ENCODE measurements at places on chromosomes 6 and 20. TPM values are rescaled to one million over a fixed set of nuclear protein-coding genes. Genes with fewer than 3 reads are reported as not detected.

The KIF16B gene
- 95.0 TPM for total RNA-seq

The CCN2 gene
- 37.0 TPM for total RNA-seq

The GINS1 gene
- 1.3 TPM for total RNA-seq

The SMLR1 gene
- not detected for total RNA-seq

The OPN5 gene
- total RNA-seq = not detected

DNA sequence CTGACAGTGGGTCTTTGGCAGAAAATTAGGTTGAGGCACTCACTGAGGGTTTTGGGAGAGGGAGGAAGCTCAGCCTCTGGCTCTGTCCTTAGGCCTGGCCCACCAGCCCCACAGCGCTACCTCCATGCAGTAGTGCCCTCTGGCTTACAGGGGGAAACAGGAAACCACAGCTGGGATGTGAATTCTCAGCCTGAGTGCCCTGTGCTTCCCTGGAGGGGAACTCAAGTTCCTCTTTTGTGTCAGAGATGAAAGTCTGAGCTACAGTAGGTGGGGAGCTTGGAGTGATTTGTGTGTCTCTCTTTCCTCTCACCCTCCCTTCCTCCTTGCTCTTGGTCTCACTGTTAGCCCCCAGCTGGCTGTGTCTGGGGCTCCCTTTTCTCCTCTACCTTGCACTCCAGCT is 48.2 kb upstream of the BLCAP start:
- no peak for DNase-seq

- DNase-seq = peak; percentile 68
Observed at GRCh38 chr6:158816803-158817727, 2.1 kb downstream of the EZR start.

DNA sequence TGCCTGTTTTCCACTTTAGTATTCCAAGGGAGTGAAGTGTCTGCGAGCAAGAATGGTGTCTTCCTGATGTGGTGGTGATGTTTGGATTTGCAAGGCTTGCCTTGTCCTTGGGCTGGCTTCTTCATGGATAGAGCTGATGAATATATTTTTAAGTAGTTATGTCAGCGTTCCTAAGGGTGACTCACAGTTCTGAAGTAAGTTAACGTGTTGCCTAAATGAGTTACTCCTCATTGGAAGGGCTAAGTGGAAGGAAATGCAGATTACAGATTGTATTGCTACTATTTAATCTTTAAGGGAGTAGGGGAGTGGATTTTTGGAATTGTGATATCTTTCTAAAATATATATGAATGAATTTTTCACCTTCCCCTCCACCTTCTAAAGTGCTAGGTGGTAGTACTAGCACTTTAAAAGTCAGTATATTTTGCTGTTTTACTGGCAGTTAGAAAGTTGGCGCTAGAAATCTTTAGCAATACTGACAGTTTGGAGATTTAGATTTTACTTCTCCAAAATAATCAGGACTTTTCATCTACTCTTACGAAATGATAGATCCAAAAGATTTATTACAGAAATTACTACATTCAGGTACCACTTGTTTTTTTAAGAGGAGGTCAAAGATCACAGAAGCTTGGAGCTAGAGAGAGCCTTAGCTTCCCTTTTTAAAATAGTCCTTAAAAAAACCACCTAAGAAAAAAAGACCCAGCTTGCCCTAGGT is 197.4 kb downstream of the JARID2 start:
- DNase-seq = no peak

GRCh38 chr6:64737418-64737817 is 969.6 kb downstream of the EYS start:
- no peak for DNase-seq

- no peak for DNase-seq
Observed at GRCh38 chr20:63167026-63167917, 48.7 kb downstream of the YTHDF1 start.

GRCh38 chr6:26390531-26390930 is 7.6 kb downstream of the BTN2A2 start:
- DNase-seq = no peak

DNA sequence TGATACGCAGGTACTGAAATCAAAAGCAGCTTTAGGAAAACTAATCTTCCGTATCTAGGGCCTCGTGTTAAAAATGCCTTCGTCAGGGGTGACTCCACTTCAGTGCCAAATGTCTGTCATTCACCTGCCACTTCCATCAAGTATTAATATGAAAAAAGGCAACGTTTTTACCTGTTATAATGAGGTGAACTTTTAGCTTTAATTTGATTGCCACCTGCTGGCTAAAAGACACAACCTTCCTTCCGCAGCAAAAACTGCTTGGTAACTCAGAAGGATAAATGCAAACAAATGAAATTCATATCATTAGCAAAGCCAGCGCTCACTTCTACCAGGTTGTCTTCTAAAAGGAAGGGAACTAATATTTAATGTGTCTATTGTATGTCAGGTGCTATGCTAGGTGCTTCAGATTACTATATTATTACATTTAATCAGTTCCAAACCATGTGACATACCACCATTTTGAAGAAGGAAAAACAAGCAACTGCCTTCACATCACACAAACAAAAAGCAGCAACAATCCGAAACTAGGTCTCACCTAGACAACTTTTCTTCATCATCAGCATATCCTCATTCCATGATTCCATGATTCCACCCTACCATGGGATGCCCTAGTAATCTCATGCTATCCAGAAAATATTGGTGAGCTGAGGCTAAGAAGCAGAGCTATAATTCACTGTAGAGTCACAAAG is 20.6 kb upstream of the ARHGAP18 start:
- DNase-seq = no peak

Measured in transverse colon (tissue), 4 donors.